Stimulated activated CD8-positive, alpha-beta memory T cell treated with anti-CD3 and anti-CD28 coated beads, Interleukin-15, amount 100 ng/mL, for 24 hours (primary cell): ENCODE measurements at places on chromosomes 1 and 21.
A peak's percentile ranks its signal among the peaks of the same experiment; 100 is the strongest.

DNA sequence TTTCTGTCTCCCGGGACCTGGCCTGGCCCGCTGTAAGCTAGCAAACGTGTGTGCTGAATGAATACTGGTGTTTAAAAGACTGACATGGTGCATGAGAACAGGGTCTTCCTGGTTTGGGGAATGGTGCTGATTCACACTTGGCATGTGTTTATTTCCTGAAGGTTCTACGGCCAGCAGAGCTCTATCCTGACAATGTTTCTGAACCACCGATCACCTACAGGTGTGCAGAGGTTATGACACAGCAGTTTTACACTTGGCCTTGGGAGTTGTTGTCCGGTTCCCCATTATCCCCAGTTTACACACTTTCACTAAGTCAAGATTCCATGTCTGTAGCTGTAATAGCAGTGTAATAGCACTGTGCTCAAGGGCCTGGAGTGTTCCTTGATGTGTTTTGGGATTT is 127.3 kb downstream of the ROR1 start:
- DNase-seq = no peak

DNA sequence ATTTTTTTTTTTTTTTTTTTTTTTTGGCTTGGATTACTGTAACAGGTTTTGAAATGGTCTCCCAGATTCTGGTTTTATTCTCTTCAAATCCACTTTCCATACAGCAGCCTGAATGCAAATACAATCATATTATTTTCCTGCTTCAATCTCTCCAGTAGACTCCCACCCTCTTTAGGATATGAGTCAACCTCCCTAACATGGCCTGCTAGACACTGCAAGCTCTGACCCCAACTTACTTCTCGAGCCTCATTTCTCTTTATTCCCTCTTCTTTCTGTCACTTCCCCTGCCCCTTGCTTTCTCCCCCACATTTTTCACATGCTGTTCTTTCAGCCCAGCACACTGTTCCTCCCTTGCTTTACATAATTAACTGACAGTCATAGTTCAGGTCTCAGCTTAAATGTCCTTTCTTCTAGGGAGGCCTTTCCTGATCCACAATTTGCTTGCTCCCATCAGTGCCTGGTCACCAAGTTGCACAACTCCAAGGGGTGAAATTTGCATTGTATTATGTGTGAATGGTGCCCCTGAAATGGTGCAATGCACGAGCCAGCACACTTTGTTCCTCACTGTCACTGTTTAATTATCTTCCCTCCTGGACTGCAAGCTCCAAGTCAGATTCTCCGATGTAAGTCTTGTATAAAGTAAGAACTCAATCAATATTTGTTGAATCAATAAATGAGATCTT is 22.1 kb upstream of the IL19 start:
- DNase-seq = no peak

GRCh38 chr1:234613128-234613875 is 3.3 kb upstream of the IRF2BP2 start:
- DNase-seq = no peak

DNA sequence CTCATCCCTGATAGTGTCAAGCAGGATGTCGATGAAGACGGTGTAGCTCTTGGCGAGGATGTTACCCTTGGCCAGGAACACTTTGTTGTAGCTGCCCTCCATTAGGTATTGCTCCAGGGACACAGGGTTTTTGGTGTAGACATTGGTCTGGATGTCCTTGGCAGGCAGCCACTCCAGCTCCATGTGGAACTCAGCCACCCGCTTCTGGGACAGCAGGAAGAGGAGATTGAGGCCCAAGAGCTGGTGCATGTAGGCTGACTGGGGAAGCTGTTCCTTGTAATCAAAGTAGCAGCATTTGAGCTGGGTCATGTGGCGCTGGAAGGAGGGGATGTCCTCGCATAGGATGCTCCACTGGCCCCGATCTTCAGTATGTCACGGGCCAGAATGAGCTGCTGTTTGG is 9.5 kb downstream of the IL6R start:
- no peak for DNase-seq

DNA sequence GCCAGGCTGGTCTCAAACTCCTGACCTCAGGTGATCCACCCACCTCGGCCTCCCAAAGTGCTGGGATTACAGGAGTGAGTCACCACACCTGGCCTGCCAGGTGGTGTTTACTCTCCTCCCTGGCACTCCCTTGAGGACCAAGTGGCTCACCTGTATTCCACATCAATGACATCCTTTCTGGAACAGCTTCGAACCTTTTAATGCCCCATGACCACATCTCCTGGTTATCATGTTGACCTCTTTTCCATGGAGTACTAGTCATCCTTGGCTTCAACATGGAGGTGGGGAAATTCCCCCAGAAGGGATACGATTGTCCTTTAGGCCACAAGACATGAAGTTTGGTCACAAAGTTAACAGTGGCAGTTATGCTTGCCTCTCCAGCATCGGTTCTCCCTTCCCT is 66.9 kb downstream of the CDC7 start:
- no peak for DNase-seq

GRCh38 chr1:24052220-24052619 is 59.7 kb downstream of the MYOM3 start:
- DNase-seq = no peak

DNA sequence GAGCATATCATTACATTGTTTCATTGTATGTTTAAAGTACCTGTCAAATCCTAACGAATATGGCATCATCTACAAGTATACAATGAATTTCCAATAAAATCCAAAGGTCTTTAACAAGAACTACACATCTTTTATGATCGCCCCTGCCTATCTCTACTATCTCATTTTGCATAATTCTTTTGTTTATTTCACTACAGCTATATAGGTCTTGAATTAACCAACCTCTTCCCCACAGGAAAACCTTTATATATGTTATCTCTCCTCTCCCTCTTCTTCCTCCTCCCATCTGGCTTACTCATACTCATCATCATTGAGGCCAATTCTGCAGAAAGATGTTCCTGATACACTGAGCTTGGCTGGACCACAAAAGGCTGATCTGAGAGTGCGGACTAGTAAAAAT is 175.5 kb downstream of the DENND1B start:
- no peak for DNase-seq

DNA sequence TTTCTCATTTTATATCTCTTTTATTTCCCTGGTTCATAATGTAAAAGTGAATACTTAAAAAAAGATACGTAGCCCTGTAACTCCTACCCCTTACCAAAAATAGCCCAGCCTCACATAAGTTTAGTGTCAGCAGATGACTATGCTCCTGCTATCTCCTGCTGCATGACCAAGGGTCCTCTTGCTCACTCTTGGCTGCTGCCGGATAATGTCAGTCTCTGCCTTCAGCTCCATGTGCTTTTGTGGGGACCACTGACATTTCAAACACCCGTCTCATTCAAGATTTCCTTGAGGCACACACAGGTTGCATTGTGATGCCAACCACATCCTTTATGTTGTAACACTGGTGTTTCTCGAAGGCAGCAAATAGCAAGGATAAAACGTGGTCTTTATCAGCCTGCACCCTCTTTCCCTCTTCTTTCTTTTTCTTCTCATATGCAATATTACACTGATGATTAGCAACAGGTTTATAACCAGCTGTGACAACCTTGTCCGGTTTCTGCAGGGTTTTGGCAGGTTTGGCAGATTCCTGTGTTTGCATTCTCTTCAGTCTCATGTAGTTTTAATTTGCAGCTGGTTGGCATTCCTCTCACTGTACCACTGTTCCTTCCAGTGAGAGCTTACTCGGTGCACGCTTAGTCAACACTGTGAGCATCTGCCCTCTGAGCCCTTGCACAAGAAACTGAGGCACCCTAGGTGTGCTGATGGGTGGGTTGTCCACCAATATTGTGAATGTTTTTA is 62.2 kb downstream of the ZNF684 start:
- DNase-seq = no peak

- DNase-seq = no peak
These were observed 146.0 kb downstream of the MAGI3 start for GRCh38 chr1:113536182-113536780.

- DNase-seq = no peak
These were observed 280.7 kb upstream of the ADGRL2 start for GRCh38 chr1:81519987-81520386.

GRCh38 chr1:167332503-167332902 is 111.8 kb downstream of the POU2F1 start:
- DNase-seq = no peak

- DNase-seq = no peak
These were observed 6.7 kb downstream of the INTS3 start for GRCh38 chr1:153734396-153735089.

- no peak for DNase-seq
These were observed 628.2 kb downstream of the PTPRU start for GRCh38 chr1:29864431-29865022.

GRCh38 chr1:115179397-115180079 is 90.2 kb upstream of the TSPAN2 start:
- no peak for DNase-seq

- DNase-seq = no peak
These were observed 68.3 kb downstream of the SSBP3 start for GRCh38 chr1:54337928-54338327.

GRCh38 chr1:248838357-248839167 is 538 bp downstream of the ZNF672 start:
- DNase-seq = peak; percentile 65

DNA sequence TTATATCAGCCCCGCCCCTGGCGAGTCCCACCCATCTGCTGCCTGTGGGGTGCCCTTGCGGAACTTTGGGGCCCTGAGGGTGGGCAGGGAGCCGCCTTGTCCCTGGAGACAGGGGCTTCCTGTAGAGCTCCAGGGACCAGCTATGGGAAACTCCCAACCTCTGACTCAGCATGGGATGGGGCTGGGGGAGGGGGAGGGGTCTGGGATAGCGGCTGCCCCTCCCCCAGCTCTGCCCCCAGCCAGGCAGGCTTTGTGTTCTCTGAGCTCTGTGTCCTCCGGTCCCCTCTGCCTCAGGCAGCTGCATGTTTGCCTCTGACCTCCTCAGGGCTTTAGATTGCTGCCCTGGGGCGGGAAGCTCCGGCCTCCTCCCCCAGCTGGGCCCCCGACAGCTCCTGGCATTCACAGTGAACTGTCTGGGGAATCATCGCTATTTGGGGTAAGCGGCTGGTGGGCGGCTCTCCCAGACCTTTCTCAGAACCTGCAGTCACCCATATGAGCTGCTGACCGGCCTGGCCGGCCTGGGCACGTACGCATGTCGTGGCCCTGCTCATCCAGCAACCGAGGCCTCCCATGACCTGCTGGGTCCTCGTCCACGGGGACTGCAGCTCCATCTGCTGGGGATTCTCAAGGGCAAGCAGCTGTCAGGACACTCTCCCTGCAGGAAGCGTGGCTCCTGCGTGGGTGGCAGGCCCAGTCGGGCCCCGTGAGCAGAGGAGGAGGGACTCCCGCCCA is 17.1 kb downstream of the ARHGEF16 start:
- DNase-seq = no peak

- DNase-seq = no peak
These were observed 65.7 kb downstream of the PEX14 start for GRCh38 chr1:10540277-10541005.

DNA sequence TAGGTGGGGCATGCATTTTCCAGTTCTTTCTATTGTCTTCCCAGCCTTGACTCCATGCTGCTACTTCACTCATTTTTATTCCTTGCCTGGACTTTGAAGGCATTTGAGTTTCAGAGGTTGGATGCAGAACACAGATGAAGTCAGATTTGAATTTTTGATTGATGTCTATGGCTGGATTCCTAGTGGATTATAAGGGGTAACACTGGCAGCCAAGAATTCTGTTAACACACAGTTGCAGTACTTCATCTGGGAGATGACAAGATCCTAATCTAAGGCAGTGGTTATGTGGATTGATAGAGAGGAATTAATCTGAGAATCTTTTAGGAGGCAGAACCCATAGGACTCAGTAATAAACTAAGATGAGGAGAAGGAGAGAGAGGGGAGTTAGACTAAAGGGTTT is 439.0 kb upstream of the USP24 start:
- DNase-seq = no peak

- no peak for DNase-seq
These were observed 12.0 kb downstream of the GNG12 start for GRCh38 chr1:67821263-67821662.

DNA sequence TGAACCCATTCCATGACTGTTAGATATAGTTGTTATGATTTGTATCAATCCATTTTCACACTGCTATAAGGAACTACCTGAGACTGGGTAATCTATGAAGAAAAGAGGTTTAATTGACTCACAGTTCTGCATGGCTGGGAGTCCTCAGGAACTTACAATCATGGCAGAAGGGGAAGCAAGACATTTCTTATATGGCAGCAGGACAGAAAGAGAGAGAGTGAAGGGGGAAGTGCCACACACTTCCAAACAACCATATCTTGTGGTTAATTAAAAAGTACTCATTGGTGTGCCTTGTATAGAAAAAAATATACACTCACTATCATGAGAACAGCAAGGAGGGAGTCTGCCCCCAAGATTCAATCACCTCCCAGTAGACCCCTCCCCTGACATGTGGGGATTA is 137.6 kb upstream of the NBPF11 start:
- no peak for DNase-seq

- no peak for DNase-seq
These were observed 6.2 kb upstream of the ASPM start for GRCh38 chr1:197152662-197153061.

- no peak for DNase-seq
These were observed 52.2 kb downstream of the DMRTB1 start for GRCh38 chr1:53511323-53511932.

GRCh38 chr1:220184506-220184905 is 87.7 kb downstream of the RAB3GAP2 start:
- no peak for DNase-seq

- DNase-seq = peak; percentile 52
These were observed at the start of gene ATP13A2 for GRCh38 chr1:17011439-17012307. Gene ATP13A2 (minus strand): TSS chr1:17011928. CDS start chr1:17011738, 190 bp downstream.

- no peak for DNase-seq
These were observed 12.0 kb downstream of the MDM4 start for GRCh38 chr1:204528241-204528640.

DNA sequence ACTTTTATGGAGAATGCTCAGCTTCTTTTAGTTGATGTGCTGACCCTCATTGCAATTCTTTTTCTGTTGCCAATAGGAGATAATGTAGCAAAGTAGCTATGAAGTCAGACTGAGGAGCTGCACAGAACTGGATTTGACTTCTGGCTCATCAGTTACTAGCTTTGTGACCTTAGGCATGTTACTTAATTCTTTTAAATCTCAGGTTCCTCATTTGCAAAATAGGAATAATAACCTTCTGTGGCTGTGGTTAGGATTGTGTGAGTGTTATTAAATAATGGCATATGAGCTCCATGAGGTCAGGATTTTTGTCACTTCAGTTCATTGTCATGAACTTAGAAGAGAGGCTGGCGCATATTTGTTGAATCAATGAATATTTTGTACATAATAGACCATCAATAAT is 237.6 kb upstream of the SGIP1 start:
- no peak for DNase-seq

DNA sequence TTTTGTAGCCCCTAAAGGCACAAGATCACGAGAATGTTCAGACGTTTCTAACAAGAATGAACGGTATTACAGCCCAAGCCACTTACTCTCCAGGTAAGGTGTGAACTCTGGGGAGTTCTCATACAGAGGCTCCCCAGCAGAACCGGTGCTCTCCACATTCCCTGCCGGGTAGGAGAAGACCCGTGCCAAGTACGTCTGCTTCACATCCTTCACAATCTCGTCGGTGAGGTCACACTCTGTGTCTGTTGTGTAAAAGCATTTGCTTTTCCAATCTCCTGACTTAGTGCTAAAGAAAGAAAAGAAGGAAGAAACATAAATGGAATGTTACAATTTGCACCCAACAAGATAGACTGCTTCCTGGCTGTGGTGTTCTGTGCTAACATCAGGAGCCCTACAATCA is 5.7 kb downstream of the F3 start:
- no peak for DNase-seq

- no peak for DNase-seq
These were observed 103.2 kb upstream of the RALGPS2 start for GRCh38 chr1:178621822-178622221.

GRCh38 chr1:198072177-198072576 is 84.6 kb upstream of the NEK7 start:
- no peak for DNase-seq
